ENCODE measurements at places on chromosomes 11 and 22.

DNA sequence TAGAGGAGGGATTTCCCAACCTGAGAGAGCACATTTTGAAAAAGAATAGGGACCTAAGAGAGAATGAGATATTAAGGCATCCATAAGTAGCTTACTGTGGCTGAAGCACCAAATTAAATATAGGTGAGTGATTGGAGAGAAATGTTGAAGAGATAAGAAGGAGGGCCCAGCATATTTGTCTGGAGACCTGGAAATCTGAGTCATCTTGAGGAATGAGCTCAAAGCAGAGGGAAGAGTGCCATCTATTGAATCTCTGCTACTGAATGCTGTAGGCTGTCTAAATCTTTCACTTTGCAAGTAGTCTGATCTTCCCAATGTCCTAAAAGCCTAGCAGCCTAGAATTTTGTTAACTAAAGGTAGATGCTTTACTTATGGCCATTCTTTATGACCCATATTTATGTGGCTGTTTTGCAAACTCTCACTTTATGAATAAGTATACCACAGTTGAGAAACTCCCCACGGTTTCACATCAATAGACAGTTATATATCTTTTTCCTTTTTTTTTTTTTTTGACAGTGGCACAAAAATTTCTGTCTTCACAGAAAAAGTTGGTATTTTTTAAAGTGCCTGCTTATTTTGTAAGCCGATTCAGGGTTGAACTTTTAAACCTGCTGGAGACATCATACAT is 2093.5 kb downstream of the LRRC4C start:
- DNase-seq, result no peak

GRCh38 chr22:37469416-37470086 is 16.6 kb downstream of the MFNG start:
- no peak for DNase-seq

DNA sequence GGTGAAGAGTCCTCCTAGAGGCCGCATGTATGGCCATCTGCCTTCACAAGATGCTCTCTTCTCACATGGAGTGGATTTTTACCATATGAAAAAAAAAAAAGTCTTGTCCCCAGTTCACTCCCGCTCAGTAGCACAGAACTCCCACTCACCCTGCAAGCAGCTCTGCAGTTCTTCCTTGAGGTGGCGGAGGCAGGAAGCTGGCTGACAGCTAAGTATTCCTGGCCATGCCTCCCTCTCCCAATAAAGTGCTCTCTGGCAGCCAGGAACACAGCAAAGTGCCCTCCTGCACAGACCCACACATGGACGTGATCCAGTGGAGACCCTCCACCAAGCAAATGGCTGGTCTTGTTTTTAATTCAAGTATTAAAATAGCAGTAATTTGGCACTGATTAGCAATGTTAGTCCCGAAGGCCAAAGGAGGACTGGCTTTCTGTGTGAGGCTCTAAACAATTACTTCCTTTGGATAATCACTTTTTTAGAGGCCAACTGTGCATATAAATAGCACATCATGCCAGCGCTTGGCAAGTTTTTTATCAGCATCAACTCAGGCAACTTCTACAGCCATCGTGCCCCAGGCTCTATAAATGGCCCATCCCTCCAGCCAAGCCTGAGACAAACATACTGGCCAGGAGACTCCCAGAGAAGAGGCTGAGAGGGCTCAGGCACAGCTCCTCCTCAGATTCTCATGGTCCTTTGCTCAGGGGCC is 413.6 kb downstream of the OPCML start:
- no peak for DNase-seq

DNA sequence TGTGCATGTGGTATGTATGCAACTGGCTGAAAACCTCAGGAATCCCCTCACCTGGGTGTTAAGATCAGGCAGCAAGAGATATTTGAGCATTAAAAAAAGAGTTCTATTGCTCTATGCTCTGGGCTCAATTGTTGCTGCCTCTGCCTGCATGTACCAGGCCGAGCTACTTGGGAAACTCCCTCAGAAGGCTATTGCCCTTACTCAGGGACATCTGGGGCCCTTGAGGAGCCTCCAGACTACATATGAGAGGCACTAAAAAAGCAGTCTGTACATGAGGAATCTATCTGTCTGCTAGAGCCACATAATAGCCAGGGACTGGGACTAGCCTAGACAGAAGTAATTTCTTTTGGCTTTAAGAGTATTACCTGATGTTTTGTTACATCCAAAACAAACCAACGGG is 120.1 kb downstream of the SWAP70 start:
- no peak for DNase-seq

DNA sequence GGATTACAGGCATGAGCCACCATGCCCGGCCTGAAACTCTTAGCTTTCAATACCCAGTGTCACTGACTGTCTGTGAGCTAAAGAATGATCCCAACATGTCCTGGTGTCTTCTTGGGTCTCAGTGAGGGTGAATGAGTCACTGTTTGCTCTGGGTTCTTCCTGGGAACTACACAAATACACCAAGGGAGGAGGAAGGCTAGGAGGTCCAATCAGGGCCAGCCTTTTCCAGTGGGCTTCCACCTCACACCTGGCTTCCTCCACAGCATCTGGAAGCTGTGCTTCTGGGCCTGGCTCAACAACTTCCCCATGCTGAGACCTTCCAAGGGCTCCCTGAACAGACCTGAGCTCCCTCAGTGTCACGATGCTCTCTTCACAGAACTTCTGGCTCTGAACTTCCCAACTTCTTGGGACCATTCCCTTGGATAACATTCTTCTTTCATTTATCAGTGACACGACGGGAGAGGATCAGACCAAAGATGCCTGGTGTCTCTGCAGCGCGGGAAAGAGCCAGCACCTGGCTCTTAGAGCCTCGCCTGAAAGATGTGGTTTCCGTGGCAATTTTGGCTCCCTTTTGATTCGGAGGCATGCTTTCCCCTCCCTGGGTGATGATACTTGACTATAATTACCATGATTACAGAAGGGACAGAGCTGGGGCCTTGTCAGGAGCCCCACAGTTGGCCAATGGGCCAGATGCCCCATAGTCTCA is 22.3 kb upstream of the CHRM4 start:
- DNase-seq, result no peak

GRCh38 chr22:39151329-39151975 is 1.0 kb downstream of the CBX7 start:
- no peak for DNase-seq

DNA sequence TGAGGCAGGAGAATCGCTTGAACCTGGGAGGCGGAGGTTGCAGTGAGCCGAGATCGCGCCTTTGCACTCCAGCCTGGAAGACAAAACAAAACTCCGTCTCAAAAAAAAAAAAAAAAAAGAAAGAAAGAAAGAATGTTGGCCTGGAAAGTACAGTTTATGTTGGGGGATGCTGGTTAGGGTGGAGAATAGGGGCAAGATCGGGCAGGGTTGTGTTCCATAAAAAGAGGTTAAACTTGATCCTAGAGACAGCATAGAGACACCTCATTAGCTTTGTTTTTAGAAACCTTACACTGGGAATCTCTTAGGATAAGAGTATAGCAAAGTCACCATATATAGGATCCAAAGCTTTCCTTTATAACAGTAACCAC is 1.9 kb upstream of the FTH1 start:
- DNase-seq, result no peak

GRCh38 chr11:70043482-70043881 is 34.6 kb upstream of the ANO1 start:
- no peak for DNase-seq

DNA sequence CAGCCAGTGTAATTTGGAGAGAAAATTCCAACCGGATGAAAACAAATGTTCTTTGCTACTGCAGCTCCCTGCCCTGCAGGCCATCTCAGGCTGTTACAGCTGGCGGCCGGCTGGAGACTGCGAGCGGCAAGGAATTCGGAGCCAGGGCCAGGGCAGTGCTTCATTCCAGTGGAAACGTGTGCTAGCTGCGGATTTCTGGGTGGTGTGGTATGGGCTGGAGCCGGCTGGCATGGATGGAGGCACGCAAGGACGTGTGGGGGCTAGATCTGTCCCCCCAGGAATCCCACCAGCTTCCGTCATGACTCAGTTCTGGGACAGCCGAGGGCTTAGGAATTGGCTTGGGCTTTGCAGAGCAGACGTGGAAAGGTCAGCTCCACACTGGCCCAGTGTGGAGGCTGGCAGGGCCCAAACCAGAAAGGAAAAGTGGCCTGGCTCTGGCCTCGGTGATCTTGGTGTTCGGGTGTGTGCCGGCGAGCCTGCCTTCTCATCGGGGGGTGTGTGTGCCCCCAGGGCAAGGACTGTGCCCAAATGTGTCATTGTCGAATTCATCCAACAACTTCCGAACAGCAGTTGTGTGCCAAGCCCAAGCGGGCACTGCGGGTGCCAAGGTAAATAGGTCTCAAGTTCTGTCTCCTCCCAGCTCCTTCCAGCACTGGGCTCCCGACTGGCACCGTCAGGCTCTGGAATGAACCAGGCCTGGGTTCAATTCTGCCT is 48.1 kb upstream of the SHISAL1 start:
- DNase-seq, result no peak

GRCh38 chr11:91857179-91857578 is 367.4 kb upstream of the FAT3 start:
- no peak for DNase-seq

- no peak for DNase-seq
Measured at GRCh38 chr11:30365793-30366517, 43.1 kb downstream of the ARL14EP start.

DNA sequence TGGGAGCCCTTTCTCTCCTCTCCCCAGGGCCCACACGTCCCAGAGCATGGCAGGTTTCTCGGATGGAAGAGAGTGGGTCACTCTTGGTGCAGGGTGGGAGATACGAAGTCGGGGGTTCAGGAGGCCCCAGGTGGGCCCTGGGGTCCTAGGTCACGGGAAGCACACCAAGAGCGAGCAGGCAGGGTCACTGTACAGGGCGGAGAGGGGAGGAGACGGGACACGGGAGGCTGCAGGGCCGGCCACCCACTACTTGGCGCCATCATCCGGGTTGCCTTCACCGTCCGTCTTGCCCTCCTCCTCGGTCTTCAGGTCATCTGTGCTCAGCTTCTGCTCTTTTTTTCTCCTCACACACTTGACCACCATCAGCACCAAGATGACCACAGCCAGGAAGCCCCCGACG is 9.8 kb downstream of the SCN2B start:
- DNase-seq, result no peak

- peak; percentile 49 for DNase-seq
Measured at GRCh38 chr22:42720263-42721044, at the start of gene A4GALT. Gene A4GALT, minus strand, starts transcription at chr22:42720870. Its CDS starts 26,919 bp downstream, at chr22:42693951.

Data from suppressor macrophage treated with lipopolysaccharide for 1 hour (primary cell).